ENCODE measurements at places on chromosomes 7 and 10. TPM values are rescaled to one million over a fixed set of nuclear protein-coding genes. Genes with fewer than 3 reads are reported as not detected.

GRCh38 chr10:30493609-30494530 lies 59.9 kb downstream of the MAP3K8 start:
- no peak overlapping the region for H3K27ac ChIP-seq
- no peak overlapping the region for H3K4me3 ChIP-seq
- peak; percentile 66 for DNase-seq
- peaks cover 4% of the 10 kb centered on the region for H3K27me3 ChIP-seq
- peaks cover 4% of the 10 kb centered on the region for H3K4me1 ChIP-seq

DNA sequence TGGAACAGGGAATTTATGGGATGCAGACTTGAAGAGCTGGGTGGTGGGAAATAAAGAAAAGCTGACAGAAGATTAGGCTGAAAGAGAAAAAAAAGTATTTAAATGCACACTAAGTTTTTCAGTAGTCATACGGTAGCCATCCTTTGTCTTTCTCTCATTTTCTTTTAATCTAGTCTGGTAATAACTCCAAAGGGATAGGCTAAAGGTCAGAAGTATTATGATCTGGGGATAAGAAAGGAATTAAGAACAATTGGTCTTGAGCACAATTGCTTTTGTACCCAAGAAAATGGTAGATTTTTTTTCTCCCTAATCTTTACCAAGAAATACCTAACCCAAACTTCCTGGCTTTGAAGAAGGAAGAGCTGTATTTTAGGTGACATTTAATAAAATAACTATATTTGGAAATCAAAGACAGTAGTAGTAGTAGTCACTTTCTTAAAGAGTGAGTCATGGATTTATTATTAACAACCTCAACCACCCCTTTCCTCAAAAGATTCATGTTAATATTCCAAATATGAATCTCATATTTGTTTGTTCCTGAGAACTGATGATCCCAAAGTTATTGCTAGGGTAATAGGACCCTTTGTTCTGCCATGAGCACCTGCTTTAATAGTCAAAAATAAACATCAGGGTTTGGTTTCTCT lies 120.2 kb upstream of the ODAD2 start:
- no peaks in the 10 kb centered on the region for H3K27me3 ChIP-seq
- H3K27ac ChIP-seq = no peak overlapping the region
- no peak overlapping the region for H3K4me3 ChIP-seq
- DNase-seq = no peak
- H3K4me1 ChIP-seq = no peaks in the 10 kb centered on the region
- no peaks in the 10 kb centered on the region for H3K36me3 ChIP-seq

- no peak for DNase-seq
- peaks cover 36% of the 10 kb centered on the region for H3K36me3 ChIP-seq
- peaks cover 7% of the 10 kb centered on the region for H3K4me1 ChIP-seq
Measured at GRCh38 chr10:846126-846685, 85.3 kb downstream of the LARP4B start.

GRCh38 chr10:64115471-64115870 lies 594.3 kb downstream of the REEP3 start:
- no peak overlapping the region for H3K27ac ChIP-seq
- no peak for DNase-seq
- no peaks in the 10 kb centered on the region for H3K27me3 ChIP-seq
- no peaks in the 10 kb centered on the region for H3K36me3 ChIP-seq
- H3K4me1 ChIP-seq = no peaks in the 10 kb centered on the region

Gene OPN1SW
- total RNA-seq = not detected

Gene ERCC6
- 18.1 TPM for total RNA-seq

Data from IMR-90 (cell line).